ENCODE measurements at places on chromosomes 3 and 15. TPM values are rescaled to one million over a fixed set of nuclear protein-coding genes. Genes with fewer than 3 reads are reported as not detected.

- no peak for DNase-seq
These were observed 664 bp upstream of the PIK3CA start for GRCh38 chr3:179147514-179147872.

- no peak for DNase-seq
These were observed 51.2 kb downstream of the CRTC3 start for GRCh38 chr15:90580946-90581345.

- DNase-seq = no peak
These were observed 424.7 kb downstream of the ZBBX start for GRCh38 chr3:166955201-166955939.

- DNase-seq = peak; percentile 68
These were observed 1.7 kb downstream of the LRRN1 start for GRCh38 chr3:3800685-3801493.

DNA sequence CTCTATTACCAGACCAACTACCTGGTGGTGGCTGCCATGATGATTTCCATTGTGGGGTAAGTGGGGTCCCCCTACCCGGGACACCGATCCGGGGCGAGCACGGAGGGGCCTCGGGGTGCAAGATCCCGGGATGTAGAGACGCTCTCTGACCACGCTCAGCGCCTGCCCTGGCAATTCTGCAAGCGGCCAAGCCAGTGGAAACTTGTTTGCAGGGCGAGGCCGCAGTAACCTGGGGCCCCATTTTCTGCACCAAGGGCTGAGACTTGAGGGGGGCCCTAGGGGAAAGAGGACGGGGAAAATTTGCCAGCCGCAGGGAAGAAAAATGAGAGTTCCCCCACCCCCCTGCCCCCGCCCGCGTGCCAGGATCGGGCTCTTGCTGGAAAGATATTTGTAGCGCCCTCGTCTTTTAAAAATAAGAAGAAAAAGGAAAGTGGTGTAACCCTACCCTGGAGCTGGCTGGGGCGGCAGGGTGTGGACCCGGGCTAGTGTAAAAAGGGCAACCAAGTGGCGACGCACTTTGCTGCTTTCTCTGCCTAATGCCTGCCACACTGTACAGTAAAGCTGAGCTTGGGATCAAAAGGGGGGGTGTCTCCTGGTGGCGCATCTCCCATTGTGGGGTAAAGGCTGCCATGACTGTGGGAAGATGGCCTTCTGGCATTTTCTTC lies 563 bp downstream of the ARL6IP5 start:
- peak; percentile 80 for DNase-seq

DNA sequence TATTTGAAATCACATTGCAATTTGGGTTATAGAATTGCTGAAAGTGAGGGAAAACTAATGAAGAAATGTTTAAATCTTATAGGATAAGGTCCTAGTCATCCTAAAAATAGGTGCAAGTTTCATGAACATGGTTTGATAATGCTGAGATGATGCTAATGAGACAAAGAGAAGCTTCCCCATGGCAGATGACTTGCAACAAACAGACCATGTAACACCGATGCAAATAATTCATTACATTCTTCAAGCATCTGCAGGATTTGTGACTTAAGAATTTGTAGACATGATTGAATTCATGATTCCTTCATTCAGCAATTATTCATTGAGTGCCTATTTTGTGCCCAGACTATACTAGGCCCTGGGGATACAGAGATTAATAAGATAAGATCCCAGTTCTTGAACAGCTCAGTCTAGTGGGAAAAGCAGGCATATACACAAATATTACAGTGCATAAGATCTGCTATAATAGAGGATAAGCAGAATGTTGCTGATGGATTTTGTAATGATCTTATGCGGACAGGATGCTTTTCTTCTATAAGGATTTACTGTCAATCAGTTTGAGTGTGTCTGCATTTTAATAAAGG lies 367.9 kb upstream of the GBE1 start:
- DNase-seq = no peak

DNA sequence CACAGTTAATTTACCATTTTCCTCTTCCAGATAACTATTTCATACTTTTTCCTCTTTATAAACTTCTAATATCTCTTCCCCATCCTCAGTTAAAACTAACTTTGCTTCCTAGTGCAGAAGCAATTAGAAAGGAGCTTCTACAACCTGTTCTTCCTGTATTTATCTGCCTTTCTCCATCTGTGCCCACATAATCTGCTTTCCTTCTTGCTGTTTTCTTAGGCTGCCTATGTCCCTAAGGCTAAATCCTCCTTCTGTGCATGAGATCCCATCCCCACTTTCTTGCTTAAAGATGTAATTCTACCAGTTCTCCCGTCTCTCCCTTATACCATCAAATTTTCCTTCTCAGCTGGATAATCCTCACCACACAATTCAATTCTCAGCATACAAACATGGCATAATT lies 28.3 kb upstream of the HGD start:
- no peak for DNase-seq

DNA sequence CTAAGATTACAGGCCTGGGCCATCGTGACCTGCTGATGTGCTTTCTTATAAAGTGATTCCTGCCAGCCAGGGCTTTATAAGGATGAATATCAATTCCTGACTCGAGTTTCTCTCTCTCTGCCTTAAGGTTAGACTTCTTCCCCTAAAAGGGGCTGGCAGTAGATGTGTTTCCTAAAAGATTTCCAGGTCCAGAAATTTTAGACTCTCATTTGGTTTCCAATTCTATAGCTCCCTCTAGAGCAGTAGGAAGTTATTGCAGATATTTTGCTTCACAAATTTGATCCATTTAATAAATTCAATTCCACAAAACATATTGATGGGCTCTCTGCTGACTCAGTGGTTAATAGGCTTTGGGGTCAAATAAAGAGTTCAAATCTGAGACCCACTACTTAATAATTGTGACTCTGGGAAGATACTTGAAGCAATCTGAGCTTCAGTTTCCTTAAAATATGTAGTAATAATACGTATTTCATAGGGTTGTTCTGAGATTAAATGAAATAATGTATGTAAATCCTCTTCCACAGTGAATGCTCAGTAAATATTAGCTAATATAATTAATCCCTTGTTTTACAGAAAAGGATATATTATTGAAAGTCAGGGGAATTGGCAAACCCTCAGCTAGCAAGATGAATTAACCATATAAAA lies 2.1 kb downstream of the TRIM69 start:
- DNase-seq = no peak

DNA sequence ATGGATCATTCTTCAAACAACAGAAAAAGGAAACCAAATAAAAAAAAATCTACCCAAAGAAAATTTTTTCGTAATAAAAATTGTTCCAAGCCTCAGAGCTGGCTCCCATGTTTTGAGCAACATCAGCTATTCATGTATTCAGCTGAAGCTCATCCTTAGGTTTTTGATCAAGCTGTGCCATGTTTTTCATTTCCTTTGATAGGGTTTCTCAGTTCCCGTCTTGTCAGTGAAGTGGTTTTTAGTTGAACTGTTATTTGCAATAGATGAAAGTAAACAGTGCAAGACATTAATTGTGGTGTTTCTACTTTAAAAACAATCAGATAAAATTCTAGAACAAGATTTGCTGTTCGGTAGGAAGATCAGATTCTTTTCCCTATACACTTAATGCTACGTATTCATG lies 55.4 kb upstream of the SPTSSB start:
- no peak for DNase-seq

- no peak for DNase-seq
These were observed 64.6 kb downstream of the SLCO2A1 start for GRCh38 chr3:133965013-133965570.

GRCh38 chr3:45109771-45110508 lies 36.2 kb downstream of the CDCP1 start:
- no peak for DNase-seq

FGF12 gene
- polyA plus RNA-seq = 230 TPM

ADAMTSL3 gene
- 4.7 TPM for polyA plus RNA-seq

UACA gene
- polyA plus RNA-seq = 28.9 TPM

LRTM1 gene
- polyA plus RNA-seq = not detected
